ENCODE measurements at places on chromosomes 12 and 14.

GRCh38 chr14:99124482-99125105 is 147.4 kb downstream of the BCL11B start:
- no peak for DNase-seq

- no peak for DNase-seq
These were observed 32.6 kb downstream of the DDX11 start for GRCh38 chr12:31106101-31106803.

- DNase-seq, result no peak
These were observed 48.3 kb downstream of the SEL1L start for GRCh38 chr14:81485372-81485771.

DNA sequence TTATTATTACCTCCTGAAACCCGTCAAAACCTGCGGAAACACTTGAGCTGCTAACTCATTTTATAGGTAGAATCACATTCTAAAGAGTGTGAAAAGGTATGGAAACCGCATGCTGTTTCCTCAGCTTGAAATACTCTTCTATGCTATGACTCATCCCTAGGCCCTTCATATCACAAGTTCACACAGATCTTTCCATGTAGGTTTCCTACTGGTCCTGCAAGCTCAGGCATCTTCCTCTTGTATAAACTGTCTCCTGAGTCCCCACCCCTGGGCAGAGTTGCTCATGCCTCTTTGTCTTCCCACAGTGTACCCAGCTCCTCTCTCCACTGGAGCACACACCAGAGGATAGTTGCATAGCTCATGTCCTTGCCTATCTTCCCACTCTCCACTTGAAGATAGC is 84.7 kb downstream of the CMAS start:
- no peak for DNase-seq
